ENCODE measurements at places on chromosomes 12 and 14. TPM values are rescaled to one million over a fixed set of nuclear protein-coding genes. Genes with fewer than 3 reads are reported as not detected.
A peak's percentile ranks its signal among the peaks of the same experiment; 100 is the strongest.

- H3K4me1 ChIP-seq, result peaks cover 26% of the 10 kb centered on the region
- no peaks in the 10 kb centered on the region for H3K27me3 ChIP-seq
- no peak overlapping the region for H3K4me3 ChIP-seq
- DNase-seq, result peak; percentile 72
- no peak overlapping the region for H3K27ac ChIP-seq
- peaks cover 7% of the 10 kb centered on the region for H3K36me3 ChIP-seq
Measured at GRCh38 chr12:105228494-105228893, 7.5 kb downstream of the APPL2 start.

DNA sequence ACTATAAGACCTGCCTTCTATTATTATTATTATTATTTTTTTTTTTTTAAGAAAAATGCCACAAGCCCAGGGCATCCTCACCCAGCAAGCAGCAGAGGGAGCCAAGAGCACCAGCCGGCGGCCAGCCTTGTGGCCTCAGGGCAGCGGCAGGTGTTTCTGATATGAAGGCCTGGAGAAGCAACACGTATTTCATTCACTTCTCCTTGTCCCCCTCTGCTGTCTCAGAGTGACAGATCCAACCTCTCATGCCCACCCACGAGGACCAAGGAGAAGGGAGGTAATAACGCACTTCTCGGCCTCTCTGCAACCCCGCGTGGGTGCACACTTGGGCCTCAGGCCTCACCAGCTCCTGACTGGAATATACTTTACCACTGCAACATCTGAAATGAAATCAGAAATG is 25.4 kb downstream of the CDC42BPB start:
- H3K27ac ChIP-seq, result no peak overlapping the region
- H3K4me3 ChIP-seq, result no peak overlapping the region
- H3K4me1 ChIP-seq, result peaks cover 5% of the 10 kb centered on the region
- no peaks in the 10 kb centered on the region for H3K36me3 ChIP-seq

GRCh38 chr12:114711689-114712152 is 27.7 kb upstream of the TBX3 start:
- no peak overlapping the region for H3K4me3 ChIP-seq
- H3K4me1 ChIP-seq, result no peaks in the 10 kb centered on the region
- no peak for DNase-seq
- H3K36me3 ChIP-seq, result no peaks in the 10 kb centered on the region
- no peaks in the 10 kb centered on the region for H3K27me3 ChIP-seq
- H3K27ac ChIP-seq, result no peak overlapping the region

Gene TAS2R7
- not detected for total RNA-seq

DNA sequence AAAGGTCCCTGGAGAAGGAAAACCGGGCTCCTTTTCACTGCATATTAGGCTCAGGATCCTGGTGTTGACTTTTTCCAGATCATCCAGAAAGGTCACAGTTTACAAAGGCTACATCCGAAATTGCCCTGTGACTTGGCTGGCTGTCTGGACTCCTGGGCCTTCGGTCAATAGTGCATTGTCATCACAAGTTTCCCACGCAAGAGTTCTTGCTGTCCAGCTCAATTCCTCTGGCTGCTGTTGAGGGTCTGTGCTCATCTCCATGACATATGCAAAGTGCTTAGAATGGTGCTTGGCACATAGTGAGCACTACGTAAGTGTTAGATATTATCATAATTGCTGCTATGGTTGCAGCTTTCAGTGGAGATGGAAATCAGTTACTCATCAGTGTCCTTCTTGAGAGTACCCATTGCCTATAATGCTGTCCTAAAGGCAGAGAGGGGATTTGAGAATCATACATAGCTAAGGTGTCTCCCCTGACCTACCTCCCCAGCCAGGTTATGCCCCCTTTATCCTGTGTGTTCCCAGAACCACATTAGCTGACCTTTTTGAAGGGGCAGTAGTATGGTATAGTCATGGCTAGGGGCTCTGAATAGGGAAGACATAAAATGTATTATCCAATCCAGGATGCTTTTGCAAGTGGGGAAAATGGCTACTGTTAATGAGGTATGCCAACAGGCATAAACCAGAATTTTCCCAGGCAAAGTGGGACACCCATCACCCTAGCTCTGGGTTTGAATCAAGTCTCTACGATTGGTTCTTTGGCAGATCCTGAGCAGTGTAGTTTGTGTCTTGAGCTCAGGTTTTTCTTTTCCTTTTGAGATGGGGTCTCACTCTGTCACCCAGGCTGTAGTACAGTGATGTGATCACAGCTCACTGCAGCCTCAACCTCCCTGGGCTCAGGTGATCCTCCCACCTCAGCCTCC is 132.0 kb upstream of the CCND2 start:
- H3K27ac ChIP-seq, result no peak overlapping the region
- no peaks in the 10 kb centered on the region for H3K27me3 ChIP-seq
- DNase-seq, result no peak
- H3K4me1 ChIP-seq, result no peaks in the 10 kb centered on the region
- H3K4me3 ChIP-seq, result no peak overlapping the region
- H3K36me3 ChIP-seq, result no peaks in the 10 kb centered on the region

- no peak for DNase-seq
- H3K4me3 ChIP-seq, result no peak overlapping the region
- H3K4me1 ChIP-seq, result no peaks in the 10 kb centered on the region
- H3K36me3 ChIP-seq, result no peaks in the 10 kb centered on the region
Measured at GRCh38 chr12:131094831-131095805, 141.4 kb downstream of the ADGRD1 start.

DNA sequence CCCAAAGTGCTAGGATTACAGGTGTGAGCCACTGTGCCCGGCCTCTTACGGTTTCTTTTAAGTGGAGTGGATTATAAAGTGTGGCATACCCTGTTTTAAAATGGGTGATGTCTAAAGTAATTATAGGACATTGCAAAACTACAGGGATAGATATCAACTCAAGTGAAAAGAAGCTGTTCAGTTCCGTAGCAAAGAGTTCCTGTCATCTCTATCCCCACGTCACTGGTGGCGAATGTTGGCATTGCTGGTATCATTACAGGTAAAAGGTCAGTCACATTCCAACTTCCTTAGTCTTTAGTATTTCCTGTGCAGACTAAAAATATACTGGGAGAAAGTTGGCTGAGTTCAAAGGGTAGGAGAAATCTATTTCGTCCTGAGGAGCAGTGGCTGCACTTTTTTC is 95.6 kb upstream of the SLC38A2 start:
- H3K27me3 ChIP-seq, result no peaks in the 10 kb centered on the region
- no peak overlapping the region for H3K4me3 ChIP-seq
- no peak overlapping the region for H3K27ac ChIP-seq
- DNase-seq, result no peak

Gene MYRFL
- total RNA-seq, result not detected

DNA sequence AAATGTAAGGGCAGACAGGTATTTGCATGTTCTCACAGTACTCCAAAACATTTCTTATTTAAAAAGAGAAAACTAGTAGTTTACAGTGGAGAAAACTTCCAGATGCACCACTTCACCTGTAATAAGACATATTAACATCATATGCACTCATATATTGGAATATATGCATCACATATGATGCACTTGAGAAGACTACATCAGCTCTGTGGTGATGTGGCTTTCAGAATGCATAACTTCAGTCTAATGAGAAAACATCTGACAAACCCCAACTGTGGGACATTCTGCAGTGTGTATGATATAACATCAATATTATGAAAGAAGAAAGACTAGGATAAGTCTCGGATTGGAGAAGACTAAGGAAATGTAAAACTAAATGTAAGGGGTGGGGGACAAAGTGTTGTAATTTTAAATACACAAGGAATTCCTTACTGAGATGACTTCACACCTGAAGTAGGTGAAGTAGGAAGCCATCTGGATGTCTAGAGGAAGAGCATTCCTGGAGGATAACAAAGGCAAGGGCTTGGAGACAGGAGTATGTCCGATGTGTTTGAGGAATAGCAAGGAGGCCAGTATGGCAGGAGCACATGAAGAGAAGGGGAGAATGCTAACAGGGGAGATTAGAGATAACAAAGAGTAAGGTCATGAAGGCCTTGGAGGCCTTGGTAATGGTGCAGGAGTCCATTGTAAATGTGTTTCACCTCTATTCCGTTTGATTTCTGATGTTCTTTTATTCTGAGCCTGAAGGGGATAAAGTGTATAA is 49.0 kb downstream of the CNOT2 start:
- no peaks in the 10 kb centered on the region for H3K27me3 ChIP-seq
- DNase-seq, result no peak
- H3K27ac ChIP-seq, result no peak overlapping the region
- H3K36me3 ChIP-seq, result no peaks in the 10 kb centered on the region
- no peak overlapping the region for H3K4me3 ChIP-seq

DNA sequence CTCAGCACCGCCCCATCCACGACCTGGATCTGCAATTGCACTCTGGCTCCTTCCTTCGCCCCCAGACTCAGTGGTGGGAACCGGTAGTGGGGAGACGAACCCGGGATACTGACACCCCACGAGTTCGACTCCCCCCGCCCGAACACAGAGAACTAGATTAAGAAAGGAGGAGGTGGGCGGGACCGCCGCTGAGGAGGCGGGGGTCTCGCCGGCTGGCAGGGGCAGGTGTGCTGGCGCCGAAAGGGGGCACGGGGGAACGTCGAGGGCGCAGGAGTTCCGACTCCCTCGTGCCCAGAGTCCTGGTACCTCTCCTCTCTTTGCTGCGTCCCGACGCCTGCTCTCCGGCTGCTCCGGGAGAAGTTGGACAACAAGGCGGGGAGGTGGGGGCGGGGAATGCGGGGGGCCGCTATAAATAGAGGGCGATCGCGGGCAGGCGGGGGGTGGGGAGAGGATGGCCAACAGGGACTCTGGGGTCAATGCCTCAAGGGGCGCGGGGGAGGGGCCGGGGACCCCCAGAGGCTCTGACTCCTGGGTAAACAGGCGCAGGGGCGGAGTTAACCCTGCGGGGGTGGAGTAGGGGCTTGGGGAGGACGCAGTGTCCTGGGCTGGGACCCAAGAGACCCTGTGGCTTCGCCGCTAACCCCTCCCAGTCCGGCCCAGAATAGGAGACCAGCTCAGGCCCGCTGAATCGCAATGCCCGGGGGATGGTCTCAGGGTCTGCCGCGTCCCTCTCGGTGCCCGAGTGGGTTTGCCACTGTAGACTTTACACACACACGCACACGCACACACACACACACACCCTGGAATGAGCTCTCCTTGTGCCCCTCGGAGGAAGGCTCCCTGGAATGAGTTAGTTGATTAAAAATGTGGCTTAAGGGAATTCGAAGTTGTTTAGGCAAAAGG is 761 bp upstream of the NDRG2 start:
- no peak for DNase-seq
- no peaks in the 10 kb centered on the region for H3K4me1 ChIP-seq
- peaks cover 56% of the 10 kb centered on the region for H3K27me3 ChIP-seq
- H3K4me3 ChIP-seq, result no peak overlapping the region
- no peaks in the 10 kb centered on the region for H3K36me3 ChIP-seq

Gene KCNJ8
- 7.4 TPM for total RNA-seq

DNA sequence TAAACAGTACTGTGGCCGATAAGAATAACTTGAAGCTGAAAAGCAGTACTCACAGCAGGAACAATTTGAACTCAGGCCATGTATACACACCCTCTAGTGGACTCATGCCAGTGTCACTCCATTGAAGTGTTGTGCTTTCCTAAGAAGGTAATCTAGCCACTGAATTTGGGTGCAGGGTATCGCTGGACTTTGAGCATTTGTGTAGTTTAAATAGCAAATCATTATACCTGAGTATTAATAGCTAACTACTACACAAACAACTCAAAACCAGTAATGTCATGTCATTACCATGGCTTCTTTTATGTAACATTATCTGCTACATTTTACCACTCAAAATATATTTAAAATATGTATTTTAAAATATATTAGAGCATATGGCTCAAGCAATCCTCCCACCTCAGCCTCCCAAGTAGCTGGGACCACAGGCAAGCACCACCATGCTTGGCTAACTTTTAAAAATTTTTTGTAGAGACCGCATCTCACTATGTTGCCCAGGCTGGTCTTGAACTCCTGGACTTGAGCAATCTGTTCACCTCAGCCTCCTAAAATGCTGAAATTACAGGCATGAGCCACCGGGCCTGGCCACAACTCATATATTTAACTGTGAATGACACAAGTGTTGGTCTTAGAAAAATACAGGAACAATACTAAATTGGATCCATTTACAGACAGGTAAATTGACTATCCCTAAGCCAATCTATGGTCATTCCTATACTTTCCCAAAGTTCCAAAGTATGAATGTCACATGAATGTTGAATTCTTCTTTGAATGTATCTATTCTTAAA is 25.6 kb upstream of the ARID4A start:
- H3K4me3 ChIP-seq, result no peak overlapping the region
- H3K27ac ChIP-seq, result no peak overlapping the region
- peak; percentile 57 for DNase-seq
- peaks cover 6% of the 10 kb centered on the region for H3K36me3 ChIP-seq

- no peak for DNase-seq
- H3K27ac ChIP-seq, result no peak overlapping the region
- H3K4me1 ChIP-seq, result no peaks in the 10 kb centered on the region
- no peaks in the 10 kb centered on the region for H3K27me3 ChIP-seq
Measured at GRCh38 chr14:67859169-67859749, 39.7 kb downstream of the RAD51B start.

Gene DIO2
- 3.3 TPM for total RNA-seq

GRCh38 chr12:19940267-19940666 is 428.1 kb upstream of the PDE3A start:
- DNase-seq, result no peak
- H3K4me1 ChIP-seq, result peaks cover under 1% of the 10 kb centered on the region
- H3K27me3 ChIP-seq, result no peaks in the 10 kb centered on the region

Gene SMIM41
- total RNA-seq, result 2.0 TPM

- DNase-seq, result no peak
- no peak overlapping the region for H3K4me3 ChIP-seq
- H3K4me1 ChIP-seq, result no peaks in the 10 kb centered on the region
Measured at GRCh38 chr12:104439137-104439536, 17.6 kb upstream of the CHST11 start.

- H3K4me3 ChIP-seq, result no peak overlapping the region
- H3K27me3 ChIP-seq, result peaks cover under 1% of the 10 kb centered on the region
- H3K27ac ChIP-seq, result no peak overlapping the region
- no peaks in the 10 kb centered on the region for H3K4me1 ChIP-seq
- H3K36me3 ChIP-seq, result no peaks in the 10 kb centered on the region
Measured at GRCh38 chr12:65156366-65156841, 13.0 kb upstream of the LEMD3 start.

- H3K4me1 ChIP-seq, result no peaks in the 10 kb centered on the region
- H3K4me3 ChIP-seq, result no peak overlapping the region
- DNase-seq, result peak; percentile 71
- H3K36me3 ChIP-seq, result no peaks in the 10 kb centered on the region
- H3K27ac ChIP-seq, result peak overlapping the region; percentile 10
Measured at GRCh38 chr12:84507956-84508850, 404.4 kb downstream of the SLC6A15 start.

DNA sequence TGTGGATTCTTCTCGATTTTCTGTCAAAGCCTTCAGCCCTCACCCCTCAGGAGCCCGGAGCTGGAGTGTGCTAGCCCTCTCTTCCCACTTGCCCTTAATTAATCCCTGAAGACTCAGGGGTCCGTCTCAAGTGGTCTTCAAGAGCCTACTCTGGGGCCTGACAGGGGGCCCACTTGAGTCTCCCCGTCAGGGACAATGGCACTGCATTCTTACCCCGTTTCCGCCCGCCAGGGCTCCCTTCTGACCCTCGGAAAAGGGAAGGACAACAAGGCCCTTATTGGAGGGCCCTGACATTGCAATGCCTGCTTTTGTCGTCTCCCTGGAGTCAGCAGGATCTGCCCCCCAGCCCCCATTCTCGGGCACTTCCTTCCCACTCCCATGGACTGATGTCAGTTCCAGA is 34.4 kb downstream of the TBX3 start:
- no peak overlapping the region for H3K4me3 ChIP-seq
- no peak for DNase-seq
- no peaks in the 10 kb centered on the region for H3K36me3 ChIP-seq

Gene PIK3C2G
- not detected for total RNA-seq

GRCh38 chr12:122130150-122130549 is 43.9 kb downstream of the IL31 start:
- H3K27me3 ChIP-seq, result no peaks in the 10 kb centered on the region
- H3K36me3 ChIP-seq, result peaks cover 20% of the 10 kb centered on the region
- DNase-seq, result peak; percentile 84
- H3K27ac ChIP-seq, result no peak overlapping the region

Data from fibroblast of lung (primary cell).